ENCODE measurements at places on chromosomes 11 and 22.
A peak's percentile ranks its signal among the peaks of the same experiment; 100 is the strongest.

DNA sequence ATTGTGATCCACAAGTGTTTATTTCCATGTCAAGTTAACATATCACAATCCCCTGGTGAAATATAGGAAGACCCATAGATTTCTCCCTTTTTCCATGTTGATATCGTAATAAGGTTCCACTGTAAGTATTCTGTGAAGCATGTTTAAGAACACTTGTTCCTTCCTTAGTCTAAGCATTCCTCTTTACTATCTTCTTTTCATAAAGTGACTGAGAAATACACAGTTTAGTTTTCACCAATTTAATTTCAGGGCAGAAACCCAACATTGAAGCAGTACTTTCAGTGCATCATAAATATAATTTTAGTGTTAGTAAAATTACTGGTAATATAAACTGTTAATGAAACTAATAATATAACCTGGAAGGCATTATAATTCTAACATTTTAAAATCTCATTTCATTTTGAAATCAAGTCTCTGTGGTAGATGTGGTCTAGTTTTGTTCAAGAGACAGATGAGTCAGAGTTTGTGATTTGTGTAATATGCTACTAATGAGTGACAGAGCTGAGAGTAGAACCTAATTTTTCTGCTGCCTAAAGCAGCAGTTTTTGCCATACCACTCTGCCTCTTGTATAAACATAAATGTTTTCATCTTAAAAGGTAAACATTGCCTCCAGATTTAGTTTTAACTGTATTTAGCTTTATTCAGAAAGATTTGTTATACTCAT, 79.4 kb downstream of the ATM start:
- DNase-seq = no peak

- DNase-seq = no peak
These were observed 367.9 kb downstream of the MN1 start for GRCh38 chr22:27433585-27434190.

GRCh38 chr11:97893612-97894011, 1127.1 kb upstream of the CNTN5 start:
- DNase-seq = no peak

DNA sequence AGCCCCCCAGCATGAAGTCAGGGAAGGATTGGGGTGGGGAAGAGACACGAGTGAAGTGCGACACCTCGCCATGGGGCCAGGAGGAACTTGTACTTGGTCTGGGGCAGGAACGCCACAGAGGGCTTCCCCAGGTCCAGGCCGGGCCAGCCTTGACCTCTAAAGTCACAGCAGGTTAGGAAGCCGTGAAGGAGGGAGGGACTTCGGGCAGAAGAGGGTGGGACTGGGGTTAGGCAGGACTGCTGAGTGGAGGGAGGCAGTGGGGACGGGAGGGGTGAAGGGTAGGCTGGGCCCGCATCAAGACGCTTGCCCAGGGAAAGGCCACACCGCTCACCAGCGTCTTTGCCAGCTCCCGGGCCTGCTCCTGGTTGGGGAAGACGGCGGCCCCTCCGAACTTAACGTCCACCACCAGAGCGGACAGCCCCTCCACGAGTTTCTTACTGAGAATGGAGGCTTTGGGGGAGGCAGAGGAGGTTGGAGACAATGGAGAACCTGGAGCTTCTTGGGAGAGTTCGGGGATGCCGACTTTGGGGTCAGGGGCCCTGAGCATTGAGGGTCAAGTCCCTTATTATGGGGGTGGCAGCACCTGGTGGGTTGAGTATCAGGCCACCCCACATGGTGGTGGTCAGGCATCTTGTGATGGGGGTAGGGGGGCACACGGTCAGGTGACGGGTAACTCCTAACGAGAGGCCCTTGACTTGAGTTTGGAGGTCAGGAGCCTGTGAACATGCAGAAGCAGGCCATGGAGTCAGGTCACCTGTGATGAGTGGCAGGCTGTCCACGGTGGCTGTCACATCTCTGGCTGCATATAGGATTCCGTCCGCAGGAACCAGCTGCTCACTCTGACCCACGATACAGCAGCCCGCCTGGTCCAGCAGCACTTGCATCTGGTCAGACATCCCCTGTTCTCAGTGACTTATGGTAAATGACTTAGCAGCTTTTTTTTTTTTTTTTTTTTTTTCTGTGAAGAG, 1.7 kb upstream of the SCO2 start:
- DNase-seq = peak; percentile 56

GRCh38 chr11:118238421-118238820, 13.6 kb upstream of the JAML start:
- DNase-seq = no peak

DNA sequence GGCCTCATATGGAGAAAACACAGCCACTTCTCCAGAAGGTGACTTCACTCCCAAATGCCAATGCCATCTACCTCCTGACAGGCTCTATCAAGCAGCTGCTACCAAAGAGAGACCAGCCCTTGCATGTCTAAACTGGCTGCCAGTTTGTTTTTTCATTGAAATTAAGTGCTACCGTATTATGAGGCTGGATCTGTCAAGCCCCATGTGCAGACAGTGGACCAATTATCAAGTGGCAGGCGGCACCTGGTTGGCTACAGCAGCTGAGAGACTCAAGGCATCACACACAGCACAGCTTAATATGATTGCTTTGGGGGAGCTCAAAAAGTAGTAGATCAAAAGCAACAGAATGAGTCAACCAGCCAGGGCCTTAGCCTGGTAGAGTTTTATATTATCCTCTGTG, 1293.0 kb upstream of the TENM4 start:
- DNase-seq = no peak

DNA sequence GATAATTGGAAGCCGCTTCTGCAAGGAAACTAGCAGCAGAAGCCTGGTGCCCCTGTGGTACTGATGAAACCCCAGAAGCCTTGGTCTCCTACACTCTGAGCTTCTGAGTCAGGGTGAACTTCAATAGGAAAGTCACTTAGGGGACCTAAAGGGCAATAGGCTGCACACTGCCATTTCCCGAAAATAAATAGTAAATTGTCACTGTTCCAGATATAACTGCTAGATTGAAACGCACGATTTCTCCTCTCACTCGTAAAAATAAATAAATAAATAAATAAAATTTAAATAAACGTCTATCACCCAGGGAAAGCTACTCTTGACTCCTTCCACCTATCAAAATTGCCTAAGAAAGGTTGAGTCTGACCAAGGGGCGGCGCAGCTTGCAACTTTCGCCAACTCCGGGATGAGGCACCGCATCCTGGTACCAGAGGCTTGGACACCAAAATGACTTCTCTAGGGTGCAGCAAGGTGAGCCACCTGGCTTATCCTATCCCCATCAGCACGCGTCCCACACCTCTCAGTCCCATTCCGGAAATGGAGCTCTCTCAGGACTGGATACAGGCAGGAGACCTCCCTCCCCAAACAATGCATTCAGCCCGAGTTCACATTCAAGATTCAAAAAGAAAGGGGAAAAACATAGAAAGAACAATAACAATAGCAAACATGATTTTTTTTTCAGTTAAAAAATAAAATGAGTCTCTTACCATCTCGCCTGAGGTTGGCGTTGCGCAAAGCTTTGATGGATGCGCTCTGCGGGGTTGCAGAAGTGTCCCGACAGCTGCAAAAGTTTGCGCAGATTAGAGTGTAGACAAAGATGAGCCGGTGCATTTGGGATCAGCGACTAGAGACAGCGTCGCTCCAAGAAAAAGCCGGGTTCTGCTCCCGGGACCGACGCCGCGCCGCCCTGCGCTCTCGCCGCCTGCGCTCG, 583 bp downstream of the PDGFD start:
- no peak for DNase-seq
